ENCODE measurements at places on chromosomes 6 and 20.

- H3K27me3 ChIP-seq, result no peaks in the 10 kb centered on the region
- no peak overlapping the region for H3K27ac ChIP-seq
- peaks cover 6% of the 10 kb centered on the region for H3K36me3 ChIP-seq
- H3K4me1 ChIP-seq, result no peaks in the 10 kb centered on the region
- no peak for ATAC-seq
These were observed 276.5 kb upstream of the CITED2 start for GRCh38 chr6:139650941-139651340.

- no peak overlapping the region for H3K4me3 ChIP-seq
- no peaks in the 10 kb centered on the region for H3K4me1 ChIP-seq
- H3K36me3 ChIP-seq, result no peaks in the 10 kb centered on the region
These were observed 31.7 kb downstream of the PAK5 start for GRCh38 chr20:9807136-9807535.

DNA sequence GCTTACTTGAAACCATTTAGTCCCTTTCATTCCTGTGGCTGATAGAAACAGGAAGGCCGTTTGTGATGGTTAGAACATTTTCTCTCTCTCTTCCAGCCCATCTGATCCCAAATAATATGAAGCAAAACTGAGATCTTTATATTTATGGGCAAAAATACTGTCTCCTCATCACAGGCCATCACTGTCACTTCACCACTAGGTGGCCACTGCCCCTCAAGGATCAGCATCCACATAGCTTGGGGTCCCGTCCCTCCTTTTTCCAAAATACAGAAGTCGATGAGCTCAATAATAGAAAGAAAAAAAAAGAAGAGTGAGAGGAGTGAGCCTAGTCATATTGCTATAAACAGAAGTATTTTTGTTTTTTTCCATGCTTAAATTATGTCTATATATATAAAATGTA, 46.4 kb upstream of the LAMP5 start:
- no peaks in the 10 kb centered on the region for H3K27me3 ChIP-seq
- no peaks in the 10 kb centered on the region for H3K4me1 ChIP-seq
- ATAC-seq, result no peak
- no peaks in the 10 kb centered on the region for H3K36me3 ChIP-seq
- no peak overlapping the region for H3K27ac ChIP-seq

- H3K4me1 ChIP-seq, result no peaks in the 10 kb centered on the region
- H3K27me3 ChIP-seq, result peaks cover 71% of the 10 kb centered on the region
- no peak overlapping the region for H3K4me3 ChIP-seq
- ATAC-seq, result no peak
- no peaks in the 10 kb centered on the region for H3K36me3 ChIP-seq
These were observed 154.2 kb upstream of the MLN start for GRCh38 chr6:33957892-33958525.

DNA sequence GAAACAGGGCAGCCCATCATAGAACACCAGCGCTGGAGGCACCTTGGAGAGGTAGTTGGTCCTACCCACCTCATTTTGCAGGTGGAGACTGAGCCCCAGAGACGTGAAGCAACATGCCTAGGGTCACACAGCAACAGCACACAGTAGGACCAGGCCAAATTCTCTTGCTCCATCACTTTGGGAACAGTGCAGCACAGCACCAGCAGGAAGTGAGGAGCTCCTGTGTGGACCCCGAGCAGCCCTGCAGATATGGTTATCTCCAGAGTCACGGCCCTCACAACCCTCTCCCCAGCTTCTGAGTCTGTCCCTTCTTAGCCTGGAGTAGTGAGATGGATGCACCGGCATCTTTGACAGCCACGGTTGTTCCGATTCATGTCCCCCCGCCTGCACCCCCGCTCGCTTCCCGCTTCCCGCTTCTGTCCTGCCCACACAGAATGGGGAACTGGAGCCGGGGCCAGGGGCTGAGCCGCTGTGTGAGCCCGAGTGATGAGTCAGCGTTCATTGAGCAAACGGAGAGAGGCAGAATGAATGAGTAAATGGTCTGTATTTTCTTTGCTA, 72.6 kb upstream of the DUSP22 start:
- no peaks in the 10 kb centered on the region for H3K27me3 ChIP-seq
- no peak overlapping the region for H3K4me3 ChIP-seq
- no peaks in the 10 kb centered on the region for H3K36me3 ChIP-seq
- peak overlapping the region; percentile 87 for H3K27ac ChIP-seq
- peaks cover 77% of the 10 kb centered on the region for H3K4me1 ChIP-seq

DNA sequence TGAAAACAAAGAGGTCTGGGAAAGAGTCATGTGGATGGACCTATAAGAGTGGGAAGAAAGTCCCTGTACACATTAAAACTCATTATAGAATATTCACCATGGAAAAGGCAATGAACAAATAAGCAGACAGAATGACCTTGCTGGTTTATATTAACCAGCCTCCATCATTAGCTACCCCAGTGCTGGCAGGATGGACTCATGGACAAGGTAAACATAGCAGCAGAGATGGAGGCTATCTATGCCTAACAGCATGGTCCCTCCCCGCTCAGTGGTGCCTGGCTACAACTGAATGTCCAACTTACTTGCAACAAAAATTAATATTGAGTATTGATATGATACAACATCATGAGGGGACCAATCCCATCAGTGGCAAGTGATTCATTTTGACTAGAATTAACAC, 4.5 kb upstream of the ZKSCAN3 start:
- H3K4me3 ChIP-seq, result no peak overlapping the region
- H3K27me3 ChIP-seq, result peaks cover 10% of the 10 kb centered on the region
- H3K27ac ChIP-seq, result no peak overlapping the region
- H3K4me1 ChIP-seq, result peaks cover 10% of the 10 kb centered on the region
